ENCODE measurements at places on chromosomes 2 and 18.

DNA sequence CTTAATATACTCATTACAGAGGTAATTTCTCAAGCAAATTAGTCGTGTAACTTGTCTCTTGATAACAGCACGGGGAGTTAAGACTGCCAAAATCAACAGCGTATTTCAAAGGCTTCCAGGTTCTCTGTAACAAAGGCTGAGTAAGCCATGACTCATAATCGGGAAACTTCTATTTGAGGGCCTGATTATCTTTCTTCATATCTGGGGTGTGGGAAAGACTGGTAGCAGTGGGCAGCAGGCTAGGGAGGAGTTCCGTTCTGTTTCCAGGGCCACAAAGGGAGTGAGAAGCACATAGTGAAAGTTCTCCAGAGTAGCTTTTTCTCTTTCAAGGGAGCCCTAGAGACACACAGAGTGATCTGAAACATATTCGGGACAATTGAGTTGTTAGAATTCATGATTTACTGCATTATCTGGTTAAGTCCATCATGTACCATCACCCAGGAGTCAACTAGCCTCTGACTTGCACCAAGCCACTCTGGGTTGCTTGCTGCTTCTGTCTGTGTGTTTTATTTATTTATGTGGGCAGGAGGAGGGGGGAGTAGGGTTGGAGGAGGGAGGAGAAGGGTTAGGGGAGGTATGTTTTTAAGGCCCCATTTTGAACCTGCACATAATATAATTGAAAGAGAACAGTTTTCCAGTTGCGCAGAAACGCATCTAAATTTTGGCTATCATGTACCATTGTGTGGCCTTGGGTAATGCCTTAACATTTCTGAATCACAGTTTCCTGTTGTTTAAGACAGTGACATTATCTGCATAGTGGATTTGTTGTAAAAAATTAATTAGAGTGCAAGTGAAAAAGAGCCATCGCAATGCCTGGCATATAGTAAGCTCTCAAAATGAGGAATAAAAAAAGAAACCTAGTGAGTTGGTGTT, 80.5 kb upstream of the ITPRID2 start:
- DNase-seq, result peak; percentile 90

GRCh38 chr2:46365913-46366667, 68.9 kb downstream of the EPAS1 start:
- DNase-seq, result no peak

GRCh38 chr2:133642791-133643191, 74.5 kb upstream of the NCKAP5 start:
- DNase-seq, result peak; percentile 39

GRCh38 chr18:42184685-42185477, 229.8 kb downstream of the PIK3C3 start:
- no peak for DNase-seq

- DNase-seq, result no peak
Observed at GRCh38 chr18:51447351-51448342, 250.2 kb upstream of the MEX3C start.

DNA sequence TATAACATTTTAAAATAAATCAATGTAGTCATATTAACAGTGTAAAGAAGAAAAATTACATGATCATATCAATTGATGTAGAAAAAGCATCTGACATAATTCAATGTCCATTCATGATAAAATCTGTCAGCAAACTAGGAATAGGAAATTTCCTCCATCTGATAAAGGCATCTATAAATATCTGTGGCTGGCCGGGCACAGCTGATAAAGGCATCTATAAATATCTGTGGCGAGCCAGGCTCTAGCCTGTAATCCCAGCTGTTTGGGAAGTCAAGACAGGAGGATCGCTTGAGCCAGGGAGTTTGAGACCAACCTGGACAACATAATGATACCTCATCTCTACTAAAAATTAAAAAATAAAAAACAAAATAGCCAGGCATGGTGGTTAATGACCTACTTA, 18.1 kb upstream of the RANBP2 start:
- DNase-seq, result no peak

DNA sequence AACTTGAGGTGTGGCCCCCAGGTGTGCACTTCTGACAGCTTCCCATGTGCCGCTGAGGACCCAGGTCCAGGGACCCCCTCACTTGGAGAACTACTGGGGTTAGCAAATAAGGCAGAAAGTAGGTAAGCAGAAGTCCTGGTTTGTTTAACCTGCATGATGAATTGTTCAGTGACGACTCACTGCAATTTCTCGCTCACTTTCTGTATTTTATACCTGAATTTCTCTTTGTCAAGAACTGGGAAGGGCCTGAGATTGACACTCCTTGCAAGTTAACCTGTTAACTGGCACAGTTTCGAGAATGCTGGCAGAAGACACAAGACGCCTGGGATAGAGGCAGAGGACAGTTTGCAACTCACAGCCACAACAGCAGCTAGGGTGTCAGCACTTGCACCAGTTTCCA, 164.5 kb upstream of the NCK2 start:
- no peak for DNase-seq

GRCh38 chr2:235537186-235537585, 43.3 kb downstream of the AGAP1 start:
- no peak for DNase-seq

DNA sequence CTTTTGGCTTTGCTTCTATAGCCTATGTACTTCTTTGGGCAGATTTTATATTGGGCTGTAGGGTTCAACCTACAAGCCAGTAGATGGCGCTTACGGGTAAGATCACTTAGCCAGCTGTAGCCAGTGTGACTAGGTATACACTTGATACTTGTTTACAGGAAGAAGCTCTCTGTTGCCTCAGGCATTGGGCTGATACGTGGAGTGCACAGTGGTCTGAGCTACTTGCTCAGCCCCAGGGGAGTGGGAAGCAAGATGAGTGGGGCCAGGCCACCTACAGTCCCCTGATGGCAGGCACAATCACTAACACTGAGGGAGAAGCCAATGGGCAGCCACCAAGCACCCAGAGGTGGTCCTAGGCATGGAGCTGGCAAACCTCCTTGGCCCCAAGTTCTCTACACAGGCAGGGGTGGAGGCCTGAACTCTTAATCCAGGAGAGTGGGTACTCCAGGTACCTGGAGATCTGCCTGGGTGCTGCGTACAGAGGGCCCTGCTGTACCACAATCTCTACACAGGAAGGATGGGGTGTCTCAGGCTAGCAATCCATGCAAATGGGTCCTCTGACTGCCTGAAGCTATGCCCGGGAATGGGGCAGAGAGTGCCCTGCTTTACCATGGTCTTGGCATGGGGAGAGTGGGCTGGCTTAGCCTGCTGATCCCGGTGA, 122.2 kb downstream of the NCOA1 start:
- DNase-seq, result no peak

DNA sequence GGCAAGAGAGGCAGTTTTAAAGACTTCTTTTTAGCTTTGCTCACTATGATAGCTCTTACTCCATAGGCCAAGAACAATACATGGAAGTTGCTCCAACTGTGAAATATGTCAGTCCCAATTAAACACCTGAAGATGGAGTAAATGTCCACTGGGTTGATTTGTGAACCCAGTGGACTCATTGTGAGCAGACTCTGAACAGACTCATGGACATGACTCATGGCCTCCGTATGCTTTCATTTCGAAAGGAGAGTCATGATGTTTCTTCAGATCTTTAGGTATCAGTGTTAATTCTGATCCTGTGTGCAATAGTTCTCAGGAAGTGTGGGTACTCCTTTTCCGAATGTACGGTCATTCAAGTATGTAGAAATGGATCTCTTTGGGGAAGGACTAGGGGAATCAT, 5.4 kb upstream of the CWC22 start:
- no peak for DNase-seq

DNA sequence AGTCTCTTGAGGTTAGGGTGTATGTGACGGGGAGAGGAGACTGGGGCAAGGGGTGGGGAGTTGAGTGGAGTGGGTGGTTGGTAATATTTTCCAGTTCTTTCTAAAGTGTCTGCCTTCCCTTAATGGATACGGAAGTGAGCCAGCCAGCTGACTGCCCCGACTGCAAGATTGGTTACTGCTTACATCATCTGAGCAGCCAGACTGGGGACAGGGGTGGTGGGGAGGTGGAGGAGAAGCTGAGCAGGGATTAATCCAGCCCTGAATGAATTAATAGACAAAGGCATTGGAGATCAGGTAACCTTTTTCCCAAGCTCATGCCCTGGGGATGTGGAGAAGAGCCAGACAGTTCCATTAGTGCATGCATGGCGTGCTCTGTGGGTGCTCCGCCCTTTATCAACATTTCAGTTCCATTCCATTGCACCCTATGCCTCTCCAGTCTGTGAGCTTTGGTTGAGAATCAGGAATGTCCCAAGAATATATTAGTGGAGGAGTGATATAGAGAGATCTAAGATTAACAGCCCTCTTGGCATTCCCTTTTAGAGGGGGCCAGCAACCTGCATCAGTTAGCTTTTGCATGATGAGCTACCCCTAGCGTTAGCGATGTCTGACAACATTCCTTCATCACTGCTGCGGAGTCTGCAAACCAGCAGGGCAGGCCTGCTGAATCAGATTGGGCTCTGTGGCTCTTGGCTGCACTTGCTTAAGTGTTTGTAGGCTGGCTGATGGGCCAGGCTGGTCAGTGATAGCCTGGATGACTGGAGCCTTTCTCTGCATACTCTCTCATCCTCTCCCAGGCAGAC, 67.4 kb downstream of the TNP1 start:
- DNase-seq, result no peak

DNA sequence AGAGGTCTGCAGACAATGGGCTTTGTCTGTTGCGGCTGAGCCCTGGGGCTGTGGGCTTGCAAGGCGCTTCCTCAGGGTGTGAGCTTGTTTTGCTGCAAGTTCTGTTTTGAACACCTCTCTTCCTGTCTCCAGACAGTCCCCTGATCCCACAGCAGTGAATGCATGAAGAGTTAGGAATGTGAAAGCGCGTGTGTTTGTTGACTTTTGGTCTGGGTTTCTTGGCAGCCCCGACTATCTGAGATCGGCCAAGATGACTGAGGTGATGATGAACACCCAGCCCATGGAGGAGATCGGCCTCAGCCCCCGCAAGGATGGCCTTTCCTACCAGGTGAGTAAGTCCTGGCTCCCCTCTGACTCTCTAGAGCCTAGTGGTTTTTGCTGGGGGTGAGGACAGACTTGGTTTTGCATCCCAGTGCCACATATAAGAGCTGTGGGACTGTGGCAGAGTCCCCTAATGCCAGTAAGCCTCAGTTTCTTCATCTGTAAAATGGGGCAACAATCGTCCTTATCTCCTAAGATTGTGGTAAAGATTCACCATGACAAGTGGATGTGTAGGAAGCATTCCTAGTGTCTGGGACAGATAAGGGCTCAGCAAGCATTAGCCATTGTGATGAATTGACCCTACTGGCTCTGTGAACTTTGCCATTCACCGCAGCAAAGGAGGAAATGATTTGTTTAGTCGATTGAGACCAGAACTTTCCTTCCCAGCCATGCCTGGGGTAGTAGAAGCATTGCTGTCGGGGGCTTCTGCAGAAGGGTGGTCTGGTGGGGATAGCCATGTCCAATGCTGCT, 3.0 kb downstream of the LBH start:
- DNase-seq, result peak; percentile 35

- DNase-seq, result no peak
Observed at GRCh38 chr2:27076323-27076722, 2.1 kb upstream of the EMILIN1 start.

GRCh38 chr2:119756837-119757236, 2.9 kb upstream of the PTPN4 start:
- peak; percentile 82 for DNase-seq

DNA sequence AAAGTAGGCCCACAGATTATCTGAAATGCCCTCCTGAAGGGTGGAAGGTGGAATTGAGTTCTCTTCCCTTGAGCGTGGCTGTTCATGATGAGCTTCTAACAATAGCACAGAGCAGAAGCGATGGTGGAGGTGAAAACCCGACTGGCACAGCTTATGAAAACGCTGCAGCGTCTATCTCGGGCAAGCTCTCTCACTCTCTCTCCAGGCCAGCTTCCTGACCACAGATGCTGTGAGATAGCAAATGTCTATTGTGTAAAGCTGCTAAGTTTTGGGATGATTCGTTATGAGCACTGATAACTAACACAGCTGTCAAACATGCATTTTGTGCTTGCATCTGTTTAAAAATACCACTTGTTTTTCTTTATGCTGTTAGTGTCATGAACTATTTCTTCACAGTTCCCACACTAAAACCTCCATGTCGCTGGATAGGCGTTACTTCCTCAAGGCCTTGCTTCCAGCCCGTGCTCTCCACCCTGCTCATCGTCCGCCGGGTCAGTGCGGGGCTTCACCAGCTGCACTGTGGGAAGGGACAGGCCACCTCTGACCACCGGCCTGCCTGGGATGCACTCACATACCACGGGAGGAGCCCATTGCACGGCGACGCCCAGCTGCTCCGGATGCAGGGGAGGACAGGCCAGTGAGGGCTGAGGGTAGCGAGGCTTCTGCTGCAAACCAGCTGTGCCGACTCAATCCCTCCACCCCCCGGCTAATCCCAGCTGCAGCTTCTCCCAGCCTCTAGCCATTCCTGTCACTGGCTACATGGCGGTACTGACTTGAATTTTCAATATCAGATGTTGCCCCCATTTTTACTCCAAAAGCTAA, 60.0 kb upstream of the OTOS start:
- peak; percentile 73 for DNase-seq

DNA sequence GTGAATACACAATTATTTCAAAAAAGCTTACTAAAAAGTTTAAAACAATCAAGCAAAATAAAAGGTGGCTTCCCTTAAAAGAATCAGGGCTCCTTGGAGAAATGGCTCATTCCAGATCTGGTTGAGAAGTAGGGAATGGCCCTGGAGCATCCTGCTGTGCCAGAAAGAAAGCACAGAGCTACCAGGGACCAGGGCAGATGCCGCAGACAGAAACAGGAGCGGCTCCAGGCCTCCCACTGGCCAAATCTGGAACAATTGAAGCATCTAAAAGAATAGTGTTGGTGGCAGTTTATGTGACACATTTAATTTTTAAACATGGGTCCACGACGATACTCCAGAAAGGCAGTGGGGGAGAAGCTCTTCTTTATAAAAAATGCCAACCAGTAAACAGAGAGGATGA, 75.5 kb downstream of the GBX2 start:
- no peak for DNase-seq

DNA sequence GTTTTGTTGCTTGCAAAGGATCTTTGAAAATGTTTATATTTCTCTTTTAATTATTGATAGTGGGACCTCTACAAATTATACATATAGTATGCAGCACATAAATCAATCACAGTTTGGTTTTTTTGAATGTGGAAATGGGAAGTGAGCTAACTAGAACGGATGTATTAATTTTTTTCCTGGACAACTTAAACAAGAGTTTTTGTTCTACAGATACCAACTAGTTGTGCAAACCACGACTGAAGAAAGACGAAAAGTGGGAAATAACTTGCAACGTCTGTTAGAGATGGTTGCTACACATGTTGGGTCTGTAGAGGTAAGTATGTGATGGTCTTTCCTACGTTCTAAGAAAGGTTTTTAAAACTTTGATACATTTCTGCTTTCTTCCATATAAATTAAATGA, 39.2 kb downstream of the NDC80 start:
- DNase-seq, result no peak
